Psoas muscle (tissue), 8 donors: ENCODE measurements at places on chromosomes 4 and X. TPM values are rescaled to one million over a fixed set of nuclear protein-coding genes. Genes with fewer than 3 reads are reported as not detected.

The KLHL13 gene
- total RNA-seq: 4.5 TPM

DNA sequence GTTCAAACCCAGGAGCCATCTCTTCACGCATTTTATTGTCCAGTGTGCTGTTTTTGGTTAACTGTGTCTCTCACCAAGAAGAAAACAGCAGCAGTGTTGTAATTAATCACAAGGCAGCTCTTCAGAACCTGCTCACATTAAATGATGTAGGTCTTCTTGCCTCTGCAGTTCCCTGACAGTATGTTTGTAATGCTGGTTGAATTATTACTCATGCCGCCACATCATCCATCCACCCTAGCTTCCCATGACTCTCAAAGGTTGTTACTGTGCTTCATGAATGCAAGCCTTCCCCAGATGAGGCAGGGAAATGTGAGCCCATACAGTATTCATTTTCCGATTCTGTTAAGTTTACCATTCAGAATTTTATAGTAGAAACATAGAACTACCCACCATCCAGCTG, 17.4 kb downstream of the TLR10 start:
- no peak overlapping the region for H3K27ac ChIP-seq
- H3K4me1 ChIP-seq: no peaks in the 10 kb centered on the region
- no peak overlapping the region for H3K4me3 ChIP-seq

The NLRP2B gene
- total RNA-seq: not detected

The AWAT2 gene
- total RNA-seq: not detected

DNA sequence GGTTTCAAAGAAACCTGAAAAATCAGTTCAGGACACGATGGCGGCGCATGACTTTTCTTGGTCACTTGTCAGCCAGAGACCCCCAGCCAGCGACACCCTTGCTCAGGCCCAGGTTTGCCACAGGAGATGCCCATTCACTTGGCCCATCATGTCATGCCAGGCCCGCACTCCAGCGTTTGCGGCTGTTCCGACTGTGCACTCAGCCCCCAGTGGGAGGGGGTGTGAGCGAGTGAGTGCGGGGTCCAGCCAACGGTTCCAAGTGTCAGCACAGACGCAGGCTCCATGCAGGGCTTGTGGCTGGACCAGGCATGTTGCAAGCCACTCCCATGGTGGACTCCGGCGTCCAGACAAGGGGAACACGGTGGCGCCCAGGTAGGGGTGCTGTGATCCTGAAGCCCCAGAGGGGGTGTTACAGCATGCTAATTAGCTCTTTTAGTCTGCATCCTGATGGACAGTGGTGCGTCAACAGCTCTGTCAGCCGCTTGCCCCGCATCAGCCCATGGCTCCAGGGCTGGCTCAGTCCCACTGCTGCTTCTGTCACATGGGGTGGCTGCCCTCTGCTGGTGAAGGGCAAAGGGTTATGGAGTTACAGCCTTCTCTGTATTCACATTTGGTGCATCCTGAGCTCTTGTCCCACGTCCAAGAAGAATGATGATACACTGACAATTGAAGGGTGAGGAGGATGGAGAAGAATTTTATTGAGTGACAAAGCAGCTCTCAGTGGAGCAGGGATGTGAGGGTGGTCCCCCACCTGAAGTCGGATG, 3.7 kb upstream of the MAEA start:
- H3K27me3 ChIP-seq: no peaks in the 10 kb centered on the region
- H3K4me1 ChIP-seq: peaks cover 11% of the 10 kb centered on the region
- DNase-seq: no peak
- no peaks in the 10 kb centered on the region for H3K36me3 ChIP-seq
- H3K4me3 ChIP-seq: no peak overlapping the region
